Skin of body (tissue), 3 donors: ENCODE measurements at places on chromosomes 6 and 20.
A peak's percentile ranks its signal among the peaks of the same experiment; 100 is the strongest.

- DNase-seq: no peak
Observed at GRCh38 chr6:42179945-42180313, 6.8 kb downstream of the GUCA1A start.

DNA sequence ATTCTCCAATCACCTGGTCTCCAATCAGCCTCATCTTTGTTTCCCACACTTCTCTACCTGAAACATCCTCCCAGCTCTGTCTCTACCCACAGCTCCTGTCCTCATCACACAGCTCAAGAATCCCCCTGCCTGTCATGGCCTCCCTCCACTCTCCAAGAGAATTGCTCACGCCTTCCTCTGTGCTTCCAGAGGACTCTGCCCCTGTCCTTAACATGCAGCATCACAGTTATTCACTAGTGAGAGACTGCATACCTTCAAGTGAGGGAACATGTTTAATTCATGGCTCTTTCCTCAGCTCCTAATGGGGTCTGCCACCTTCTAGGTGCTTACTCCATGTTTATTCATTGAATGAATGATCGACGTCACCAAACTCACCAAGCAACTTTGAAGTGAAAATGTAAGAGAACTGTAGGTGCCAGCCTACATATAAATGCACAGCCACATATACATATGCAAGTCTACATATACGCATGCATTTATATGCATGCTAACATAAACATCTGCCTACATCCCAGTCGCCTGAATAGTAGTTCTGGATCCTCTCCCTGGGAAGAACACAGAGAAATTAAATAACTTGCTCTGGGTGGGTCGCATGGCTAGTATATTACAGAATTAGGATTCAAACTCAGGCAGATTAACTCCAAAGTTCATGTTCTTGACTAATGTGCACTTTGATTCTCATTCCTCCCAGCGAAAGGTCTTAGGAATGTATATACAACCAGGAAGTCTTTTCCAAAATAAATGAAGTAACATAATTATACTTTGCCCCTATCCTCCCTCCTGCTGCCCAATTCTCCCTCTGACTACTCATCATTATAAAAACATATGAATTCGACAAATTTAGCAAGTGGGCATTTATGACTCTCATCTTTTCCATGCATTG is 295.6 kb downstream of the MAFB start:
- DNase-seq: no peak

GRCh38 chr20:23147964-23148730 is 62.0 kb upstream of the CD93 start:
- DNase-seq: peak; percentile 23

DNA sequence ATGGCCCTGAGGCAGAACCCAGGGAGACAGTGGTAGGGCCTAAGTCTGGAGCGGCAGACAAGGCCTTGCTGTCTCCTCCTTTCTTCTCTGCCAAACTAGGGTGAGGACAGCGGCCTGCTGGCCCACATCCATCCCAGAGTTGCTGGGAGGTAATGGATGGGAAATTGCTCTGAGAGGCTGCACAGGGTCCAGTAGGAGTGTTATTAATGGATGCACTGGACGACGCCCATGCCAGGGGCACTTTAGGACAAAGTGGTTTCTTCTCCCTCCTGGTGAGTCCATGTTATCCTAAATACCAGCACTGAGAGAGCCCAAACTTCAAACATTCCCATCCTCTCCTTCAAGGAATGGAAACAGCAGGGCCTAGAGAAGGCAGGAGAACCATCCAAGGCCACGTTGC is 28.3 kb upstream of the PREX1 start:
- DNase-seq: no peak

DNA sequence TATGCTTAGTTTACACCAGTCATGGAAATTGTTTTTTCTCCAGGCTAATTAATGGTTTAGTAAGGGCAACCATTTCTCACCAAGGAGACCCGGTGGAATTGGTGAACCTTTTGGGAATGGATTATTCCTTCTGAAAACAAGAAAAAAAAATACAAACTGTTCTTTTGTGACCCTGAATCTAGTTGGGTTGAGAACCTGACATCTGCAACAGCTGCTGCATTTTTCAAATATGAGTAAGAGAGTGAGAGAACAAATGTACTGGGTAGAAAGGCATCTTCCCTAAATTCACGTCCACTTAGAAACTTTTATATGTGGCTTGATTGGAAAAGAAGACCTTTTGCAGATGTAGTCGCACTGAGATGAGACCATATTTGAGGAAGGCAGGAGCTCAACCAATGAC is 553.4 kb upstream of the EPHA7 start:
- DNase-seq: no peak

DNA sequence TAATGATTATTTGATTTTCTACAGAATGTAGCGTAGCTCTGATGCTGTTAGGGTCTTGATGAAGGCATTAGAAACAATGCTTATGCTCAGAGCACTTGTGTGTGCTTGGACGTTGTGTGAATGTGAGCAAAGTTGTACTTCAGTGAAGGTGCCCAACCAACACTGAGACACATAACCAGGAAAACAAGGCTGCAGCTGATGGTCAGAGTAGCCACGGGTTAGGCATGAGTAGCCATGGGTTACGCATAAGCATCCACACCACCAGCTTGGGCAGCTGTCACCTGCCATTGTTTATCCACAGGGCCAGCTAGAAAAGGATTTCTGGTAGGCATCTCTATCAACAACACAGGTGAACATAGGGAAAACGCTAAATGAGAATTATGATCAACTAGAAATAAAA is 326.6 kb downstream of the NRN1 start:
- no peak for DNase-seq

GRCh38 chr6:134477991-134478635 is 160.2 kb upstream of the SGK1 start:
- no peak for DNase-seq

GRCh38 chr6:6981681-6982322 is 126.0 kb upstream of the RREB1 start:
- no peak for DNase-seq

DNA sequence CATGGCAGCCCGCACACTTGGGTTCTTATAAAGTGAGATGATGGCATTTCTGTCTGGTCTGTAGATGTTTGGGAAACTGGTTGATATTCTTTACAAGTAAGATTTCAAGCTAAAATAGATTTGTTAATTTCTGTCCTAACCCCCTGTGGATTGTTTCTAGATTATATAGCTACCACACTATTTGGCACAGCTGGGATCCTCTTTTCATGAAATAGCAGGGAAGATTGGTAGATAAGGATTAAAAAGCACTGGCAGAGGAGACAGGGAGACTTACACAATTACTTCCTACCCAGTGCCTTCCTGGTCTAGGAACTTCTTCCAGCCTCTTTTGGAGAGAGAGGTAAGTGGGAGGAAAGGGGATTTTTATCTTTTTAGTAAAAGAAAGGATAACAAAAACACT is 13.2 kb upstream of the ATXN1 start:
- no peak for DNase-seq
